Kidney (tissue), 22 donors: ENCODE measurements at places on chromosomes 2 and 18. TPM values are rescaled to one million over a fixed set of nuclear protein-coding genes. Genes with fewer than 3 reads are reported as not detected.

SUPT7L gene
- total RNA-seq: 29.6 TPM

CABYR gene
- total RNA-seq: 1.6 TPM

DGUOK gene
- total RNA-seq: 44.4 TPM

SCN3A gene
- total RNA-seq: 6.3 TPM

- H3K27me3 ChIP-seq: no peaks in the 10 kb centered on the region
- no peak for DNase-seq
- H3K4me1 ChIP-seq: peaks cover 2% of the 10 kb centered on the region
- H3K27ac ChIP-seq: no peak overlapping the region
- H3K4me3 ChIP-seq: no peak overlapping the region
These were observed 2.3 kb upstream of the IL1RL2 start for GRCh38 chr2:102184568-102184967.

- H3K27ac ChIP-seq: no peak overlapping the region
- DNase-seq: no peak
- no peaks in the 10 kb centered on the region for H3K27me3 ChIP-seq
These were observed 151.0 kb upstream of the NDUFV2 start for GRCh38 chr18:8951491-8951890.

DNA sequence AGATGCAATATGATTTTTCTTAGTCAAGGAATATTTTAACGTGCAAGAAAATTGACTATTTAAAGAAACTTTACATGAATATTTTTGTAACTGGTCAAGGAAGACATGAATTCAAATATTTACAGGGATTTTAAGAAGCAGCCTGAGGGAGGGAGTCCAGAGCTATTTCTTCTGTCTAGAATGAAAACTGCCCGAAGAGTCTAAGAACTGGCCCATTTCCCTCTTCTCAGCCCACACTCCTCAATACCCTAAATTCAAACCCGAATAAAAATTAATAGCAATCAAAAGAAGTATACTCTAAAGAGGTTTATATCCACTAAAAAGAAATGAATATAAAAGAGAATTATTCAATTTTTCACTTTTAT lies 6.5 kb upstream of the NDUFV2 start:
- peaks cover 5% of the 10 kb centered on the region for H3K4me1 ChIP-seq
- DNase-seq: no peak
- H3K36me3 ChIP-seq: no peaks in the 10 kb centered on the region
- H3K27me3 ChIP-seq: no peaks in the 10 kb centered on the region
- no peak overlapping the region for H3K4me3 ChIP-seq
- no peak overlapping the region for H3K27ac ChIP-seq

DNA sequence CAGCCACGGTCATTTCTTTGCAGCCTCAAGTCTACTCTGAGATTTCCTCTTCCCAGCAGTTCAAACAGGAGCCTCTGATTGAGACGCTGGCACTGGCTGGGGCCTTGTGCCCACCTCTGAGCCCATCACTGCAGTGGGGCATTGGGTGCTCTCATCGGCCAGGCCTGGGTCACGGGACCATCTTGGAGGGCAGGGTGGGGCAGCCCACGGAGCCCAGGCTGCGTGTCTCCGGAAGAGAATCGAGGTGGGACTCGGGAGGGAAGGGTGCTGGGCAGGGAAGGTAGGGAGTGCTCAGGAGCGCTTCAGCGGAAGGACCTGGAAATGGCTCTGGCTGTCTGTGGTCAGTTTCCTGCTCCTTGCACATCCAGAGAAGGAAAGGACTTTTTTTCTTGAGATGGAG lies 82.4 kb downstream of the RTP5 start:
- H3K4me3 ChIP-seq: no peak overlapping the region
- H3K27me3 ChIP-seq: peaks cover 2% of the 10 kb centered on the region
- H3K36me3 ChIP-seq: no peaks in the 10 kb centered on the region
- H3K4me1 ChIP-seq: no peaks in the 10 kb centered on the region

DNA sequence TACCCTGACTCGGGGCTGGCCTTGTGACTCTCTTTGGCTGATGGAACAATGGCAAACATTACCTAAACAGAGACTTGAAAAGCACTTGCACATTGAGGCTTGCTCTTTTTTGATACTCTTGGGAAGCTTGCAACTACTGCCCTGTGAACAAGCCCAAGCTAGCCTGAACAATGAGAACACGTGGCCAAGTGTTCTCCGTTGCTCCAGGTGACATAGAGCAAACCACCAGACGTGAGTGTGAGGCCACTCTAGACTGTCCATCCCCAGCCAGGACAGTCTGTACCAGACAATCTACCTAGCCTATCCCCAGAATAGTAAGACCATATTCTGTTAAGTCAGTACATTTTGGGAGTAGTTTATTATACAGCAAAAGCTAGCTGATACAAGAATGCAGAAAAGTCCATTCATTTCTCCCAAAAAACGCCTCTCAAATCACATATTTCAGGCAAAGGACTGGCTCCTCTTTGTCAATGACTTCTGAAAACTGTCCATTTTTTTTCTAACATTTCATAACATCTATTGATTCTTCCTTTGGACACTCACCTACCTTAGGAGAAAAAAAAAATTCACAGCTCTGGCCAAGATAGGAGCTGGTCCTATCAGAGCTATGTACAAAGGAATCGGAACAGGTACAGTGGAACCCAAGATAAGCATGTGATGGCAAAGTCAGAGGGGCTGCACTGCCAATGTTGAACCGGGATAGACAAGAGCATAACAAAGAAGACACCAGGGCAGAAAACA lies 142.1 kb upstream of the PKDCC start:
- no peak overlapping the region for H3K4me3 ChIP-seq
- H3K36me3 ChIP-seq: no peaks in the 10 kb centered on the region
- DNase-seq: no peak

DNA sequence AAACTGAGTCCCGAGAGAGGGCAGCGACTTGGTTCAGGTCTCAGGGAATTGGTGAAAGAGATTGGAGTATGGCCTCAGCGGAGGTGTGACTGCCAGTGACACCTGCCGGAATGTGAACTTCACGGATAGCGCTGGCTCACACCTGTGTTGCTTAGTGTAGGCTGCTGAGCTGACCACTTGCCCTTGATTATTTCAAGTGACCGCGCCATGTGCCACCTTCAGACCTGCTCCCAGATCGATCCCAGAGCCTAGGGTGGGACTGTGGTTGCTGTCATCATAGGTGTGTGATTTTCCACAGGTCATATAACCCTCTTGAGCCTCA lies 134.8 kb downstream of the GLI2 start:
- no peak overlapping the region for H3K4me3 ChIP-seq
- no peaks in the 10 kb centered on the region for H3K27me3 ChIP-seq
- H3K4me1 ChIP-seq: peaks cover 10% of the 10 kb centered on the region

DNA sequence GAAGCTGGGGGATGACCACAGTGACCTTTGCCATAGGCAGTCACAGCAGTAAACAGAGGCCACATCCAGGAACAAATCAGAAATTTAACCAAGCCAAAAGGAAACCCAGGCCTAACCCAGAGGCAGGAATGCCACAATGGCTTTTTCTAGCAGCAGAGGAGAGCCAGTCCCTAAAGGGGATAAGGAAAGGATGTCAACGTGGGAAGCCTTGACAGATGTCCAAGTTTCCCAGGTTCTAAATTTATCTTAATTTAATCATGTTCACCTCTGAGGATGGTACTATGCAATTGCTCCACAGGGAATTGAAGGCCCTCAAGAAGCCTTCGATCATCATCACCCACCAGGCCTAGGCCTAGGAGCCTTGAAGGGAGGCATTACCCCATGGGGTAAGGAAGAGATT lies 374.7 kb downstream of the TNS1 start:
- H3K36me3 ChIP-seq: no peaks in the 10 kb centered on the region
- DNase-seq: no peak
- no peaks in the 10 kb centered on the region for H3K27me3 ChIP-seq
- no peak overlapping the region for H3K27ac ChIP-seq
- H3K4me3 ChIP-seq: no peak overlapping the region

DNA sequence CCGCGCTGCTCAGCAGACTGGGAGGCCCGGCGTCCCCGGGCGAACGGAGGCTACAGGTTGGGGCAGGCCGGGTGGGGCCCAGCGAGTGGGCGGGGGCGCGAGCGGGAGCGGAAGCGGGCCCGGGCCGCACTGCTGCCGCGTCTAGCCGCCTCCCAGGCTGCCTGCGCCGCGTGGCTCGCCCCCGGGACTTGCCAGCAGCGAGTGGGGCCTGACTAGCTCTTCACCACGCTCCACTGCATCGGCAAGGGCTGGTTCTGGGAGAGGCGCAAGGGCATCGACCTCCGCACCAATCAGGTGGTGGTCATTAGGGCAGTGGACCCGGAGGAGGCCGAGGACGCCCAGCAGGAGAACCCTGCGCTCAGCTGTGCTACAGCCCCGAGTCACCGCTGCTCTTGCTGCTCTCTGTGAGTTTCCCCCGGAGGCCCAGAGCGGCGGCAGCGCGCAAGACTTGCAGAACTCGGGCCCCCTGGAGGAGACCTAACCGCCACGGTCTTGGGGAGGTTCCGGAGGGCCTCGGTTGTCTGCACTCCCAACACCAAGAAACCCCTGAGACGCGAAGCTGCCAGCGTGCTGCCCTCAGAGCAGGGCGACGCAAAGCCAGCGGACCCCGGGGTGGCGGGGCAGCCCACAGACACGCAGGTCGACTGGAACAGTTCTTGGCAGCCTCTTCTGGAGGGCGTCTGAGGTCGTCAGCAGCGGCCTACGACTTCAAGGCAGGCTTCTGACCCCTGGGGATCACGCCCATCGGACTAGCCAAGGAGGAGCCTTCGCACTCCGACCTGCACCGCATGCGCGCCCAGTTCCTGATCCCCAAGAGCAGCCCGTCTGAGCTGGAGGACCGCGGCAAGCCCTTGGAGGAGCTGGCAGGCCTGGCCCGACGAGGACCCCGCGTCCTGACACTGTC lies 27.2 kb upstream of the PTPN2 start:
- no peak overlapping the region for H3K27ac ChIP-seq
- H3K4me3 ChIP-seq: no peak overlapping the region
- no peaks in the 10 kb centered on the region for H3K36me3 ChIP-seq
- peak; percentile 62 for DNase-seq
- no peaks in the 10 kb centered on the region for H3K4me1 ChIP-seq

GRCh38 chr2:170145191-170145590 lies 32.8 kb upstream of the MYO3B start:
- no peaks in the 10 kb centered on the region for H3K4me1 ChIP-seq
- no peak for DNase-seq
- H3K36me3 ChIP-seq: no peaks in the 10 kb centered on the region
- no peaks in the 10 kb centered on the region for H3K27me3 ChIP-seq

- no peak for DNase-seq
- H3K36me3 ChIP-seq: no peaks in the 10 kb centered on the region
- no peaks in the 10 kb centered on the region for H3K27me3 ChIP-seq
- no peaks in the 10 kb centered on the region for H3K4me1 ChIP-seq
These were observed 370.3 kb downstream of the MEIS1 start for GRCh38 chr2:66805016-66805865.

DNA sequence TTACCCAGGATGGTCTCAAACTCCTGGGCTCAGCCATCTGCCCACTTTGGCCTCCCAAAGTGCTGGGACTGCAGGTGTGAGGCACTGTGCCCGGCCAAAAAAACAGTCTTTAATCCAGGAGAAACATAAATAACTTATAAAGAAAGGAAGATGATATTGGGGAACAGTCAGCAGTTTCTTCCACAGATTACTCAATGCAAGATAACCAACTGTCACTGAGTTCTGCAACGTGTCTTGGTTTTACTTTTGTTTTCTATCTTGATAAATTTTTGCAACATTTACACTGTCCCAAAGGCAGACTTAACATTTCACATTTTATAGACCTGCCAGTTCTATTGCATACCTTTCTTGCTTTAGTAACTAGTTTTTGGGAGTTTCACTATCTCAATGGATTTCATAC lies 71.1 kb downstream of the ANKRD44 start:
- no peaks in the 10 kb centered on the region for H3K27me3 ChIP-seq
- H3K4me3 ChIP-seq: peak overlapping the region; percentile 3
- no peak overlapping the region for H3K27ac ChIP-seq
- DNase-seq: no peak
- no peaks in the 10 kb centered on the region for H3K36me3 ChIP-seq
